ENCODE measurements at places on chromosomes 11 and 22. TPM values are rescaled to one million over a fixed set of nuclear protein-coding genes. Genes with fewer than 3 reads are reported as not detected.

- no peak overlapping the region for H3K4me3 ChIP-seq
- no peak overlapping the region for H3K27ac ChIP-seq
- no peaks in the 10 kb centered on the region for H3K27me3 ChIP-seq
- H3K36me3 ChIP-seq, result no peaks in the 10 kb centered on the region
- DNase-seq, result no peak
- no peaks in the 10 kb centered on the region for H3K4me1 ChIP-seq
Observed at GRCh38 chr11:10970926-10971325, 113.1 kb upstream of the ZBED5 start.

GRCh38 chr11:130487924-130488815, 39.7 kb downstream of the ADAMTS15 start:
- H3K27me3 ChIP-seq, result no peaks in the 10 kb centered on the region
- H3K4me3 ChIP-seq, result no peak overlapping the region
- no peak overlapping the region for H3K27ac ChIP-seq
- no peak for DNase-seq

DNA sequence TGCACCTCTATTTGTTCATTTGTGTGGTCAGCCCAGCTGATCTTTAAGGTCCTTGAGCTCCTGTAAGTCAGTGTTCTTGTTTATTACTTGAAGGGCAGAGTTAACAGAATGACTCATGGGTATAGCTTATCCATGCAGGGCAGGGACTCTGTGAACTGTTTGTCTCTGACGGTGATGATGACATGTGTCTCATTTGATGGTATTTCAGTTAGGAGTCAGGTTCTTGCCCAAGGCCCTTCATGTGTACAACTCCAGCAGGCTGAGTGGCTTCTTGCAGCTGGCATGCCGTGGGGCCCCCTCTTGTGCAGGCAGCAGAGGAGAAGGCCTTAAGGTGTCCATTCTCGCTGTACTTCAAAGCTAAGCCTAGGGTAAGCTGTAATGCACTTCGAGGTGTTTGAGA, 165.1 kb downstream of the DBX1 start:
- peaks cover 15% of the 10 kb centered on the region for H3K4me1 ChIP-seq
- peak overlapping the region; percentile 51 for H3K27ac ChIP-seq
- H3K27me3 ChIP-seq, result no peaks in the 10 kb centered on the region
- H3K36me3 ChIP-seq, result no peaks in the 10 kb centered on the region

TRIM48 gene
- not detected for total RNA-seq

DNA sequence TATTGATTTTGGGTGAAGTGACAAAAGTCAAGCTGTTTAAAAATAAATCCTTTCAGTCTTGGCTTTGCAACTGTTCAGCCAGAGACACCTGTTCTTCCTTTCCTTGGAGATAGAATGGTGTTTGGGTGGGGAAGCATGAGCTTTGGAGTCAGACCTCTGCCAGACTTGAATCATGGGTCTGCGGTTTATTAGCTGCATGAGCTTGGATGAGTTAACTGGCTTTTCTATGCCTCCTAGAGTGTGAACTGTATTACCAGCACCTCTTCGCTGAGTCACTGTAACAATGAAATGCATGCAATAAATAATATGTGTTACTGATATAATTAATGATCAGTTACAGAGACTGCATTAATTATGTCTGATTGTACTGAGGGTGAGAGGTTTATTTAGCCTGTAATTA, 13.5 kb upstream of the MYEOV start:
- peaks cover 3% of the 10 kb centered on the region for H3K4me1 ChIP-seq
- no peaks in the 10 kb centered on the region for H3K27me3 ChIP-seq
- no peak for DNase-seq
- no peak overlapping the region for H3K27ac ChIP-seq
- no peaks in the 10 kb centered on the region for H3K36me3 ChIP-seq

OR8B4 gene
- not detected for total RNA-seq

DNA sequence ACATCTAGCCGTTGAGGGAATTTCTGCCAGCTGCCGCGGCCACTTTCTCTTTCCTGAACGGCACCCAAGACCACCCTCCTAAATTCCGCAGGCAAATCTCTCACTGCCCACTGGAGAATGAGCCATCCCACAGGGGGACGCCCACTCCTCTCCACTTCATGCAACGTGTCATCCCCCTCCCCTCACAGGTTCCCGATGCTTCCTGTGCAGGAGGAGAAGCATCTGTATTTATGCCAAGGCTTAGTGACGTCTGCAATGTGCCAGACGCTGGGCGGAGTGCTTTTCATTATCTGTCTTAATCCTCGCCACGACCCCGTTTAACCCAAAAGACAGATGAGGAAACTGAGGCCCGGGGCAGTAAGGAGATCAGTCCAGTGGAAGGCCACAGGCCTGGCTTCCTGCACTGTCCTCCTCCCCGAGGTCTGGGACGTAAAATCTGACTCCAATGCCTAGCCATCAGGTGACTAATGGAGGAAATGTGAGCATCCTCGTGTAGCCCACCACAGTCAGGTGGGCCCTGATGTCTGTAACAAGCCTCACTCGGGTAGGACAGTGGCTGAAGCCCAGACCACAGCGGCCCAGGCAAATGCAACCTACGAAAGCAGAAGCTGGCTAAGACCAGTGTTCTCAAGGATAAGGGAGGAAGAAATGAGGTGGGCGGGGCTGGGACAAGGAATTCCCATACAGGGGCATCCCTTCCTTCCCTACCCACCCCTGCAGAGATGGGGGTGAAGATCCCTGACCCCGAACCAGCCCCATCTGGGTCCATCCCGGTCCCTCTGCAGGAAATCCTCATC, 23.1 kb downstream of the MN1 start:
- no peaks in the 10 kb centered on the region for H3K36me3 ChIP-seq
- DNase-seq, result no peak
- peaks cover 82% of the 10 kb centered on the region for H3K4me1 ChIP-seq
- H3K4me3 ChIP-seq, result no peak overlapping the region
- no peaks in the 10 kb centered on the region for H3K27me3 ChIP-seq
- H3K27ac ChIP-seq, result peak overlapping the region; percentile 95

NECTIN1 gene
- total RNA-seq, result 0.66 TPM

BCO2 gene
- 5.3 TPM for total RNA-seq

DNA sequence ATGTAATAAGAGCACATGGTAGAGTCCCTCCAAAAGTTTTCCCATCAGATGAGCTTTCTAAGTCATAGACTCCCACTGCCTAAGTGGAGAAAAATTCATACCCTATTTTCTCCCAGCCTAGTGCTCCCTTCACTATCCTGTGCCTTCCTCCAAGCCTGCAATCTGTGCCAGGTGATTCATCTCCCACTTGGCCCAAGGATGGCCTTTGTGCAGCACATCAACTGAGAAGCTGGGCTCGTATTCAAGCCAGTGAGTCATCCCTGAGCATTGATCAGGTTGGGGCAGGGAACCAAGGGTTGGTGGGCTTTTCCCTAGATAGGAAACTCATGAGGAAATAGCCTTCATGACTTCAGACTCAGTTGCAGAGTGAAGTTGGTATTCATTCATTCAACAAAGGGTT, 64.6 kb downstream of the PANX1 start:
- H3K36me3 ChIP-seq, result no peaks in the 10 kb centered on the region
- DNase-seq, result no peak
- H3K27ac ChIP-seq, result no peak overlapping the region
- H3K27me3 ChIP-seq, result no peaks in the 10 kb centered on the region
